Spinal cord (tissue), 10 donors: ENCODE measurements at places on chromosomes 2 and 18. TPM values are rescaled to one million over a fixed set of nuclear protein-coding genes. Genes with fewer than 3 reads are reported as not detected.

TMEM17 gene
- total RNA-seq: 6.0 TPM

CDH19 gene
- 28.5 TPM for total RNA-seq

CCDC178 gene
- 1.5 TPM for total RNA-seq

GRCh38 chr2:18435426-18436037 lies 124.9 kb downstream of the RDH14 start:
- H3K36me3 ChIP-seq: no peaks in the 10 kb centered on the region
- no peaks in the 10 kb centered on the region for H3K4me1 ChIP-seq
- H3K27ac ChIP-seq: no peak overlapping the region

GRCh38 chr2:60507211-60507965 lies 46.1 kb downstream of the BCL11A start:
- no peak overlapping the region for H3K4me3 ChIP-seq
- H3K36me3 ChIP-seq: no peaks in the 10 kb centered on the region
- no peak for DNase-seq
- peaks cover 42% of the 10 kb centered on the region for H3K4me1 ChIP-seq
